ENCODE measurements at places on chromosomes 7 and 10.

- DNase-seq: no peak
Measured at GRCh38 chr10:64537928-64538327, 1016.7 kb downstream of the REEP3 start.

GRCh38 chr10:124416733-124417132, 2.0 kb downstream of the OAT start:
- no peak for DNase-seq

DNA sequence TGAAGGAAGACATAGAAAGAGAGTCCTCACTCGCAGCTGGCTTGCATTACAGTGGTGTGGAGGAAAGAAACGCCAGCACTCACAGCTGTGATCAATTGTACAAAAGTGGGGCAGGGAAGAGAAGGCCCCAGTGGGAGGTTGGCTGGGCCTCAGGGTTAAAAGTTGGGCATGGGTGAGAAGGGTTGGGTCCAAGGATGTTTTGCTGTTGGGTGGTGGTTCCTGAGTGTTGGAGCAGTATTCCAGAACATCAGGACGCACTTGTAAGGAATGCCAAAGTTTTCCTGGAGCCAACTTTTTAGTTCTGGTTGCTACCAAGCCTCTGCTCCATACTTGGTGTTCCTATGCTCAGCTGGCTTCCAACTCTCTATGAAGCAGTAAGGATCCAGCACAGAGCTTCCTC, 55.4 kb upstream of the MKRN1 start:
- no peak for DNase-seq

DNA sequence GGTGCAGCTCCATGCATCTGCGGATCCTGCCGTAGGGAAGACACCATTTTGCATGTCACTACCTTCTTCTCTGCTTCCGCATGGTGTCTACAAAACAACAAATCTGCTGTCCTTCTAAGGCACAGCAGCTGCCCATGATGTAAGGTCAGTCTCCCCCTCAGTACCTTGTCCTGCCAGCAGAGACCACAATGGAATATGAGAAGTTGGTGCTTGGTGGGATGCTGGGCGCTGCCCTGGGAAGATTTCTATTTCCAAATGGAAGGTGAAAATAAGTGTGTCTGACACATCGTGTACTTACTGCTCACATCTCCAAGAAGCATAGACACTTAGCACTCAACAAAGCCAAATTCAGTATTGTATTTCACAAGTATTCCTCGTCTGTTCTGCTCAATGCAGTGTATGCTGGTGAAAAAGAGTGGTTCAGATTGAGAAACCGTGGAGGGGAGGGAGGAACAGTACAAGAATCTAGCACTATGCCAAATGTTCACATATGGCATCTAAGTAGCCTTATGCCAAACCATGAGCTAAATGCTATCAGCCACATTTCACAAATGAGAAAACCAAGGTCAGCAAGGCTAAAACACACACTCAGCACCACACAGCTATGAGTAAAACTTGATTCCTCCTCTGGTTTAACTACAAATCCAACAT, 95.0 kb downstream of the GRB10 start:
- DNase-seq: no peak

DNA sequence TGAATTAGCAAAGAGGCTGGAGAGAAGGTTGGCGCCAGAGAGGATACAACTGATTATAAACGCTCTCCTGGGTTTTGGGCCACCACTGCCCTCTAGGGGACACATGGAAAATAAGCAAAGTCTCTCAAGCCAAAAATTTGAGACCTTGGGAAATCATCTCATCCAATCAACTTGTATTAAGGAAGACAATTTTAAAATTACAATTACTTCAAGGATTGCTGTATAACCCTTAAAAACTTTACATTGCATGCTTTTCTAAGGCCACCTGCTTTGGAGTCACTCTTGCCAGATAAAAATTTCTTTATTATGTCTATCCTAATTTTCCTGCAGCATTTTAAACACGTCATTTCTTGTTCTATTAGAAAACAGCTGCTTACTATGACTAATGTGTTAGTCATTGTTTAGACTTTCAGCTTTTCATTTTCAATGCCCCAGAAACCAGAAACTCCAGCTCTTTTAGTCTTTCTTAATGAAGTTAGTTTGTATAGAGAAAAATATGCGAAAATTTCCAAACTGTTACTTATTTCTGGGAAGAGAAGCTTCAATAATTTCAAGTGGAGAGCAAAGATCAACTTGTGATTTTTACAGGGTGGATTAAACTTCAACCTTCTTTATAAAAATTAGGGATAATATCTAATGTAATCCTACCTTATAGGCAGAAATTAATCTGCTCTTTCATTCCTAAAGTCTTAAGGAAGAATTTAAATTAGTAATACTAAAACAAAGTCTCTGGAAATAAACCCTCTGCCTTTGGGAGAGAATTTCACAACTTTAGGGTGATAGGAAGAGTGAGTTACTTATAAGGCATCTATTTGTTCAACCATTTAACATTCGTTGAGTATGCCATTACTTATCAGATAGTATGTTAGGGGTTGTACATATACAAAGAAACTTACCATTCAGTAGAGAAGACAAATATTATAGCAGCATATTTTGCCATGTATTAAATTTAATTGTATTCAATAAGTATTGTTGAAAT, 20.6 kb upstream of the RHOBTB1 start:
- no peak for DNase-seq

DNA sequence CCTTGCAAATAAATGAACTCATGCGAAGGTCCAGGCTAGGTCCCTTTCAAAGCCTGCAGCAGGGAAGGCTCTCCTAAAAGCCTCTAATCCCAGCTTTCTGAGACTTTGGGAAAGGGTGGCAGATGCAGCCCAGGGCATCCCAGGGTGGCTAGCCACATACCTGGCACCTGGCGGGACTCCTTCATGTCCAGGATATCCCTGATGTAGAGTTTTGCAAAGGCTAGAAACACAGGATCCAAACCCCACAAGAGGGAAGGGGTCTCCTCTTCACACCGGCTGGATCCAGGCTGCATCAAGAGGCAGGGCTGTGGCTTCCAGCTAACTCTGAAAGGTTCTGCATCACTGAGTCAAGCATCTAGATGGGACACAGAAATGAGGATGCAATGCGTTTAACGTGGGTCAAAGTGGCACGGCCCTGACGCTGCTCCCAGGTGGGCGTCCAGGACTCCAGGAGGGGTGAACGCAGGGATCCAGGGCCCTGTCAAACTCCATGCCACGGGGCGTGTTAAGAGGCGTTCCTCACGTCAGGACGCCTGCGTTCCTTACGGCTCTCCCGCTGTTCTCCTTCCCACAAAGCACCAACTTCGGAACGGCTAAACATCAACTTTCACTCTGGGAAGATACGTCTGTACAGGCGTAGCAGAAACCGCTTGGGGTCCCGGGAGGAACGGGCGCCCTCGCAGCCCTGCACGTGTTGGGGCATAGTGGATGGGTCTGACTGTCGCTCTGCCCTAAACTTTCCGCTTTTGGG, 507 bp downstream of the STN1 start:
- DNase-seq: no peak

DNA sequence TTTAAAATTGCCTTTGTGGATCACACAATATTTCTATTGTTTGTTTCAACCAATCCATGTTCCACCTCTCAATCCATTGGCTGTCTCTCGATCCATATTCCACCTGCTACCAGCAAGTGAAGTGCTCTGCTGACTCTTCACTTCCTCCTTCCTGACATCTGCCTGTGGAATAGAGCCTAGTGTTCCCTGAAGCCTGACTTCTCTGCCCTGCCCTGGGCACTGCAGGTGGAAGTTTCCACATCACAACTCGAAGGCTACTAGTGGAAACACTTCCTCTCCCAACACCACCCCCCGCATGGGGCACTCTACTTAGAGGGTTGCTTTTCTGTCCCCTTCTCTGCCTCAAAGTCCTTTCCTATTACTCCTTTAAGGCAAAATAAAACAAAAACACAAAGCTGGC, 563.8 kb upstream of the IGFBP3 start:
- no peak for DNase-seq

DNA sequence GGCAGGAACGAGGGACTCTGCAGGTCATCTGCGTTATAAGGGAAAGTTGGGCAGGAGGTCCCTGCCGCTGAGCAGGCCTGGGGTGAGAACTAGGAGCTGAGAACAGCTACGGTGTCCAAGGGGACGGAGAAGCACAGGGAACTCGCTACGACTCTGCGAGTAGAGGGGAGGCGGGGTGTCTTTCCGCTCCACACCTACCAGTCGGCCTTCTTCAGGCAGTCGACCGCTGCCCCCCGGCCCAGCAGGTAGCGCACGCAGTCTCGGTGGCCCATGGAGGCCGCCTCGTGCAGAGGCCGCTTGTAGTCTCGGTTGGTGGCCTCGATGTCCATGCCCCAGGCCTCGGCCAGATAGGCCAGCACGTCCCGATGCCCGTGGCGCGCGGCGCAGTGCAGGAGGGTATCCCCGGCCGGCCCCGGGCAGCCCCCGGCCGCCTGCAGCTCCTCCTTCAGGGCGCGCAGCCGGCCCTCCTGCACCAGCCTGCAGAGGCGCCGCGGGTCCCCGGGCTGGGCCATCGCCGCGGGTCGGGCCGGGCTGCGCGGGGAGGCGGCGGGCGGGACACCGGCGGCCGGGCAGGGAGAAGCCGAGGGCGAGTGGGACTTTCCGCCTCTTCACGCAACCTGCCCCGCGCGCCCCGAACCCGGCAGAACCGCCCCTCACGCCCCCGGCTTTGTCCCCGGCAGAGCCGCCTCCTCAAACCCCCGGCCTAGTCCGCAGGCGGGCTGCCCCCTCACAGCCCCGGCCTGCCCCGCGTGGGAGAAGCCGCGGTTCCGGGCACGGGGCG, 660 bp downstream of the ANKRD16 start:
- DNase-seq: no peak
